ENCODE measurements at places on chromosomes 3 and 15.

DNA sequence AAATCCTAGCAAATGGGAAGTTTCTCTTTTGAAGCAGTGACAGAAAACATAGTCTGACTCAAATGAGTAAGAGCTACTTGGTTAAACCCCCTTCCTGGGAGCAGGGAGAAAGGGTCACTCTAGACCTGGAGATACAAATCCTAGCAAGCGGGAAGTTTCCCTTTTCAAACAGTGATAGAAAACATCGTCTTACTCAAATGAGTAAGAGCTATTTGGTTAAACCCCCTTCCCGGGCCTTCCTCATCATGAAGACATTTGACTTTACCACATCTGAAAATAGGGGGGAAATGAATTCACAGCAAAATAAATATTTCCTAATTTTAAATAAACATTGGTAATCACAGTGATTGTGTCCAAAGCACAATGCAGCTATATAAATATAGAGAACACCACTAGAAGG is 79.2 kb downstream of the FOXB1 start:
- DNase-seq: no peak

DNA sequence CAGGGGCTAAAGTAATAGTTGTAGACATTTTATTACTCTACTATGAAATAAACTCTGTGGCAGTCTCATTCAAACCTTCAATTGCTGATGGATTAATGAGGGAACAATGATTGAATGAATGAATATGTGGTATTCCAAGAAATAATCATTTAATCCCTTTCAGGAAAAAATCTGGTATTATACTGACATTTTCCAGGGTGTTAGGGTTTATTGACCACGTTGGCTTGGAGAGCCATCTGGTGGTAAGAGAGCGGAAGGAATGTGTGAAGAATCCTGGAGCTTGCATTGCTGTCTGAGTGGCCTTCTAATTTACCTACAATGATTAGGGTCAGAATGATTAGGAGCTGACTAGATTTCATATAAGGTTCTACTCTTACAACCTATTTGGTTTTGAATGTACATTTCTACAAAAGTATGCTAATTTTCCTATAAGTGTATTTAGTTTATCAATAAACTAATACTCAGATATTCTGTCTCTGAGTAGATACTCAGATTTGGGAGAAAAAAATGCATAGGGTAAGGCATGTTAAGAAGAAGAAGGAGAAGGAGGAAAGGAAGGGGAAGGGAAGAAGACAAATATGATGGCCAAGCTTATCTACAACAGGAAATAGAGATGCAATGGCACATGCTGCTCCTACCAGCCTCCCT is 249.9 kb downstream of the ROBO1 start:
- no peak for DNase-seq

- DNase-seq: no peak
These were observed 64.8 kb upstream of the HEG1 start for GRCh38 chr3:125120379-125121122.

- peak; percentile 37 for DNase-seq
These were observed 68.4 kb upstream of the TNFAIP8L3 start for GRCh38 chr15:51162865-51163762.

GRCh38 chr15:40242213-40242599 is 3.3 kb downstream of the PAK6 start:
- no peak for DNase-seq

DNA sequence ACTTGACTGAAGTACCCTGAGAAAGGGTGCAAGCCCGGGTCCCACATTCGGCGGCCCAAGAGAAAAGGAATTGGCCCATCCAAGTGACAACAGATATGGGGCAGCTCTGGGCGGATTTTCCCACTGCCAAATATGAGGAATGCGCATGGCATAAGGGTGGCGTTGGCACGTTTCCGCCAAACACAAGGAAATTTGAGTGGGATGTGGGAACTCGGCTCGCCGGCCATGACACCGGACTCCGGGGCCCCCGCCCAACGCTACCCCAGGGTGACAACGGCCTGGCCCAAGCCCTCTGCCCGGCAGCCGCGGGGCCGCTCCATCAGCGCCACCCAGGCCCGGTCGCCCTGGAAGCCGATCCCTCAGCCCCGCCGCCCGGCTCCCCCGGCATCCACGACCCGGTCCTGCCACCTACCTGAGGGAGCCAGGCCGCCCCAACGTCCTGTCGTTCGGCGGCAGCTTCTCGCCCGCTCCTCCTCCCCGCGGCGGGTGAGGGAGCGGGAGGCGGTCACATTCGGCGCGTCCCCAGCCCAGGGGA is 449 bp downstream of the RAF1 start:
- peak; percentile 34 for DNase-seq

DNA sequence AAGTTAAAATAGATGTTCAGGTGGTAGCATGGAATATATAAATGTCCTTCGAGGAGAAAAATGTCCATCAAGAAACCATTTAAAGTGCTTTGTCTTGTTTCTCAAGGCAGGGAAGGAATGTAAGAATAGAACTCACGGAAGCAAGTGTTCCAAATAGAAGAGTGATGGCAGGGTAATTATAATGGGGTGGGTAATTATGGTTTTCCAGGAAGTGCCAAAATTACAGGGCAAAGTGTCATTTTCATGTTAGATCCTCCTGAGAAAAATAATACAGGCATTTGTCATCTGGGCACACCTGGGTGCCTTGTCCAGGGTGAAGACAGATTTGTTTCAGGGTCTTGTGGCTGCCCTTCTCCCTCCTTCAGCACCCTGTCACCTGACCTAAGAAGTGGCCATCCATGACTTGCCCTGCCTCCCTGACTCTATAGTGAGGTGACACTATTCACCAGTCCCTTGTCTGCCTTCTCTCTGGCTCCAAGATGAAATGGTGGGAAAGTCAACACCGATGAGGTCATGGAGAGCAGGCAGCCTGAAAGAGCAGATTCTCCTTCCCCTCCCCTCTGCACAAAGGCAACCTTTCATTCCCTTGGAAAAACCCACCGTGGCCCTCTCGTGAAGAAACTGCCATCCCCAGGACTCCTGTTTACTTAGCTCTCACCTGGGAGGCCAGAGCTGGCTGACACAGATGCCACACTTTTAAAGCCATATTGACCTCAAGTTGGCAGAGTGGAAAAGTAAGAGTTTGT is 45.1 kb upstream of the AMOTL2 start:
- DNase-seq: no peak

GRCh38 chr3:8555113-8555661 is 53.6 kb downstream of the LMCD1 start:
- DNase-seq: no peak

DNA sequence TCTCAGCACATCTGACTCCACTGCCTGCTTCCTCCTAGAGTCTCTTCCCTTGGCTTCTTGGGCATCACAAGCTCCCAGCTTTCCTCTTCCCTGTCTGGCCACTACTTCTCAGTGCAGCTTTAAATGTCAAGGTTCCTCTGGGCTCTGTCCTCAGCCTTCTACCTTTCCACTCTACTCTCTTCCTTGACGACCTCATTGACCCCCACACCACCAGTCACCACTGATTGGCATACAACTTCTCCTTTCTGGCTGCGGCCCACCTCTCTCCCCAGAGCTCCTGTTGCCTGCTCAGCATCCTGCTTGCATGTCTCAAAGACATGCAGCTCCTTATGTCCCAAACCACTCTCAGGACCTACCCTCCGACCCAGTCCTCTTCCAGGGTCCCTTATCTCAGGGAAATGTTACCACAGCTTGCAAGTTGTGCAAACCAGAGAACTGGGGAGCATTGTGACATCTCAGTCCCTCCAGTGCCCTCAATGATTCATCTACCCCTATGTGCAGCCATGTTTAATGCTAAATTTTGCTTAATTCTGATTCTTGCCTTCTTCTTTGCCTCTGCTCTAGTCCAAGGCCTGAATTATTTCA is 49.9 kb downstream of the TRPM1 start:
- DNase-seq: no peak

DNA sequence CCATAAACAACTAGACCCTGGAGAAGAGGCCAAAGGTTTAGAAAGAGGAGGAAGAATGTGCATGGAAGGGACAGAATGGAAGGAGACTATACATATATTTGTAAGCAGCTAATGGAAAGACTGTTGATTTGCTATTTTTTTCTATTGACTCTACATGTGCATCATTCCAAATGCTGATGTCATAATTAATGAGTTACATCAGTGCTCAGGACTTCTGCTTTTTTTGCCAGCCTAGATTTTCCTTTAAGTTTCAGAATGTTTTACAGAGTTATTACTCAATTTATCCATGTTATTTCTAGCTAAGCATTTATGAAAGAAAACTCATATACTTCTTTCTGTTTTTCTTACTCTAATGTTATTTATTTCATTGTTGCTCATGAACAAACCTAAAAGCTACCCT is 62.6 kb upstream of the VGLL3 start:
- no peak for DNase-seq

GRCh38 chr3:179973931-179974361 is 62.8 kb downstream of the PEX5L start:
- DNase-seq: no peak

DNA sequence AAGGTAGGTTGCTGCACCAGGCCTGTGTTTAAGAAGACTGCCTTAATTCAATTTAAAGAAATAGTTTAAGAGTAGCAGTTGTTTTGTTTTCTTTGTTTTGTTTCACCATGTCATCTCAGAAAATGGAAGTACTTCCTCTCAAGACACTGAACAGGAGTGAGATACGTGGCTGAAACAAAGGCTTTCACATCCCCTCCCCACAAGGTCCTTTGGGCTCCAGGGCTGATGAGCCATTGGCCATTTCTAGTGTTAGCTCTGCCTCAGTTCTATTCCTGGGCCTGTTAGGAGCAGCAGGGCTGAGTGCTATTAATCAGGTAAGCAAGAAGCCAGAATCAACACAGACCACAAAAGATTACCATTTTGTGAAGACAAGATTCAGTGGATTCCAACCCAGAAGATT is 132.8 kb downstream of the KCNAB1 start:
- DNase-seq: no peak

DNA sequence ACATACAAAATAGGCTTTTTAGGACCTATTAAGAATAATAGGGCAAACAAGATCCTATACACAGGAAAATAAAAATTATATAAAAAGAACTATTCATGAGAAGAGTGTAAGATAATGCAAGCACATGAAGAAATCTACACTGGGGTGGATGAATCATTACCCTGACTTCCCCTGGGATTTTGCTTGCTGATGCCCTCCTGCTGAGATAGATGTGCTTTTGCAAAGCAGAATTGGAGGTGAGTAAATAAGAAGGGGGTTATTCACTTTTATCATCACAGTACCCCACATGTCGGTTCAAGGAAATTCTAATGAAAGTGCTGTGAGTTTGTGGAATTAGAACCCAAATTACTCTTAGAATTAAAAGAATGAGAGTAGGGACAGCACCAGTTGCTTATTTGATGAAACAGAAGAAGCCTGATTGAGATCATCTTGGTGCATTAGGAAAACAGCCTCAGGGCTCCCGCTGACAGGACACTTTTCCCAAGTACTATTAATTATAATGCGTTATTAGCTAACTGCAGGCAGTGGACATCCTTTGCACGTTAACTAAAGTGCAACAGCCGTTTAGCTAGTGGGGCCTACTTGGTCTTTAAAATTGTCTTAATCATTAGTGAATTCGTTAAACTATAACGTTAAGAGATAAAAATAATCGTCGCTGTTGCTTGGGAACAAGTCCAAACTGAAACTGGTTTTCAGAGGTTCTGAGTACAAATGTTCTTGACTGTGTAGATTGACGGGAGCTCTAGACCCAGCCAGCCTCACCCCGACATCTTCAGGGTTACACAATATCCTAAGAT is 48.4 kb downstream of the SLC2A2 start:
- DNase-seq: no peak

GRCh38 chr15:29438703-29439055 is 169.1 kb upstream of the NSMCE3 start:
- no peak for DNase-seq

GRCh38 chr15:79947009-79947408 is 24.0 kb downstream of the BCL2A1 start:
- DNase-seq: no peak

DNA sequence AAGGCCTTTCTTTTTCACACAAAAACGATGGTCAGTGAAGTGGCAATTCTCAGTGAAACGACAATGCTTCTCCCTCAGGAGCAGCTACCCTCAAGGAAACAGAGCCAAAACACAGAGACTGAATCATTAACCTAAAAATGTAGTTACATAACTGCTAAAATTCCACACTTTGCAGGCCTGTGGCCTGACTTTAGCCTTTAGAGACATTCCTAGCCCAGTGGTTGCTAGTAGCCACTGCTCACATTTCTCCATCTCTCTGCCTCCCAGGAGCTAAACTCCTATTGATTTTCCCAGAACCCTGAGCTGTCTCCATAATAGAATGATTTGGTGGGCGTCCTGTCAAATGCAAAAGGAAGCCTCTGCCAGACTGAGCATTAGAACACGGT is 630.1 kb upstream of the KCNMB2 start:
- DNase-seq: no peak

Data from activated CD4-positive, alpha-beta T cell treated with anti-CD3 and anti-CD28 coated beads, Interleukin-2, amount 50 U/mL, for 4 hours (primary cell).